Activated CD4-positive, alpha-beta T cell treated with anti-CD3 and anti-CD28 coated beads, Interleukin-2, amount 10 ng/mL, durations not matched to agents 24 days and 14 days (primary cell): ENCODE measurements at places on chromosomes 2 and 18.

DNA sequence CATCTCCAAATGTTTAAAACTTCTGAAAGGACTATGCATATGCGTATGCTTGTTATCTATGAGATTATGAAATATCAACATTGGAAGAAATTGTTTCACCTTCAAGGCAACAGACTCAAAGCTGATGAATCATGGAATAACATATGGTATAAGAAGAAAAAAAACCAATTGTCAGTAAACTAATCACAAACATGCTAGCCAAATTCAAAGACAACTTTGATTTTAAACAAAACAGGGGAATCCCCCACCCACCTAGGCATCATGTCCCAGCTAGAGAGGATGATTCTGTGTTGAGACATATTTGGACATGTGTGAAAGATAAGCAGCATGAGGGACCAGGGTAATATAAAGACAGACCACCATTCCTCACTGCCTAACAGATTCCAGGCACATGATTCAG, 147.7 kb downstream of the WDPCP start:
- no peaks in the 10 kb centered on the region for H3K36me3 ChIP-seq
- H3K27me3 ChIP-seq, result no peaks in the 10 kb centered on the region
- H3K4me3 ChIP-seq, result no peak overlapping the region
- H3K4me1 ChIP-seq, result peaks cover 9% of the 10 kb centered on the region

DNA sequence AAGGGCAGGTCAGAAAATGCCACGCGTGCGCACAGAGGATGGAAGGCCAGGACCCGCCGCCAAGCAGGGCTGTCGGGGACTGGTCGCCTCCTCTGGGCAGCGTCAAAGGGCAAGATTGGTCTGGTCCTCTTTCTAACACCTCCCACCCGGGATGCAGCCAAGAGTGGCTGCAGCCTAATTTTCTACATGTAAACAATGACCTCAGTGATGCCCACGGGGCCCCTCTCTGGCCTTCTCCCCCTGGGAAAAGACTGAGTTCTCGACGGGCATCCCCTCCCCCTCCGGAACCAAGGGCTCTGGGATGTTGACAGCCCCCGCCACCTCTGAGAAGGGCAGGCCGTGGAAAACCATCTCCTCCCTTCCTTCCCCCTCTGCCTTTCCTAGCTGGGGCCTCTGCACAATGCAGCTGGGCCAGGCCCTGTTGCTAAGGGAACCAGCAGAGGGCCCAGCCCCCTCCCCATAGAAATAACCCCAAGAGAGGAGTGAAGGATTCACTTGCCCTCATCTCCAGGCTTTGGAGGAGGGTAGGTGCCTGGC, 80.0 kb upstream of the ZNF532 start:
- no peaks in the 10 kb centered on the region for H3K36me3 ChIP-seq
- DNase-seq, result no peak
- H3K27ac ChIP-seq, result no peak overlapping the region

GRCh38 chr2:201644001-201644400, 698 bp upstream of the TMEM237 start:
- peak overlapping the region; percentile 84 for H3K4me3 ChIP-seq
- peaks cover 5% of the 10 kb centered on the region for H3K27me3 ChIP-seq
- peaks cover 12% of the 10 kb centered on the region for H3K4me1 ChIP-seq

- H3K4me3 ChIP-seq, result peak overlapping the region; percentile 78
- H3K27me3 ChIP-seq, result no peaks in the 10 kb centered on the region
- H3K36me3 ChIP-seq, result no peaks in the 10 kb centered on the region
- H3K4me1 ChIP-seq, result peaks cover 59% of the 10 kb centered on the region
- DNase-seq, result no peak
Measured at GRCh38 chr2:43157506-43158246, 68.7 kb downstream of the ZFP36L2 start.

DNA sequence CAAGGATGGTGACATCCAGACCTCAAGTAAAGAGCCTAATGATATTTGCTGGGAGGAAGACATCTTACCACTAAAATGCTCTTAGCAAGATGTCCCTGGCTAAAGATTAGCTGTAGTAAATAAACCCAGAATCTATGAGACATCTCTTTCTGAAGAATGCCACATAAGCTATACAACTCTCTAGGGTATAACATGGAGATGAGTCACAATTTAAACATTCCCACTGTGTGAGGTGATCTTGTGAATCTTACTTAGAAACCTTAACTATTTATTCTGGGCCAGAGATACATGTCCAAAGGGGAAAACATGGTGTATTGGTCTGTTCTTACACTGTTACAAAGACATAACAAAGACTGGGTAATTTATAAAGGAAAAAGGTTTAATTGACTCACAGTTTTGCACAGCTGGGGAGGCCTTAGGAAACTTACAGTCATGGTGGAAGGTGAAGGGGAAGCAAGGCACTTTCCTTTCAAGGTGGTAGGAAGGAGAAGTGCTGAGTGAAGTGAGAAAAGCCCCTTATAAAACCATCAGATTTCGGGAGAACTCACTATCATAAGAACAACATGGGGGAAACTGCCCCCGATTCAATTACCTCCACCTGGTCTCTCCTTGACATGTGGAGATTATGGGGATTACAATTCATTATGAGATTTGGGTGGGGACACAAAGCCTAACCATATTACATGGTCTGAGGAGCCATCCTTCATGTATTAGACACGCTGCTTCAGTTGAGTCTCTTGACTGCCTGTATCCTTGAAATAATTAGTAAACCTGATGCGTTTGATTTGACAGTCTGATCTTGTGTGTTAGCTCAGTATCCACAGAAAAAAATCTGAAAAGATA, 17.1 kb downstream of the KRCC1 start:
- DNase-seq, result no peak
- peaks cover 46% of the 10 kb centered on the region for H3K36me3 ChIP-seq
- H3K27me3 ChIP-seq, result no peaks in the 10 kb centered on the region
- H3K27ac ChIP-seq, result peak overlapping the region; percentile 65

- peak; percentile 70 for DNase-seq
- H3K27me3 ChIP-seq, result peaks cover 3% of the 10 kb centered on the region
- peaks cover 8% of the 10 kb centered on the region for H3K36me3 ChIP-seq
- H3K4me1 ChIP-seq, result peaks cover 46% of the 10 kb centered on the region
- peak overlapping the region; percentile 63 for H3K27ac ChIP-seq
Measured at GRCh38 chr2:216017365-216017764, 4.0 kb upstream of the MREG start.

DNA sequence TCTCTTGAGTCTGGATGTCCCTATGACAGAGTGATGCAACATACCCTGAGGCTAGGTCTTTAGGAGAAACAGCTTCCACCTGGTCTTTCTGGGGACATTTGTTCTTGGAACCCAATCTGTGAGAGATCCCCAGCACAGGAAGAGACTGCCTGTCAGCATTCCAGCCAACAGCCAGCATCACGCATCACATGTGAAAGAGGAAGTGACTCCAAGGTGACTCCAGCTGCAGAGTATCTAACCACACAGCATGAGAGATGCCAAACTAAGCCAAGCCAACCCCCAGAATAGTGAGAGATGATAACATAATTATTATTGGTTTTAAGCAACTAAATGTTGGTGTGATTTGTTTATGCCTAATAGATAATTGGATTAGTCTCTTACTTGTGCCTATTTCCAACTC, 35.7 kb downstream of the C18orf63 start:
- no peak overlapping the region for H3K27ac ChIP-seq
- H3K4me1 ChIP-seq, result peaks cover 11% of the 10 kb centered on the region
- H3K27me3 ChIP-seq, result peaks cover 24% of the 10 kb centered on the region
- H3K36me3 ChIP-seq, result no peaks in the 10 kb centered on the region
- H3K4me3 ChIP-seq, result no peak overlapping the region
- DNase-seq, result peak; percentile 55

DNA sequence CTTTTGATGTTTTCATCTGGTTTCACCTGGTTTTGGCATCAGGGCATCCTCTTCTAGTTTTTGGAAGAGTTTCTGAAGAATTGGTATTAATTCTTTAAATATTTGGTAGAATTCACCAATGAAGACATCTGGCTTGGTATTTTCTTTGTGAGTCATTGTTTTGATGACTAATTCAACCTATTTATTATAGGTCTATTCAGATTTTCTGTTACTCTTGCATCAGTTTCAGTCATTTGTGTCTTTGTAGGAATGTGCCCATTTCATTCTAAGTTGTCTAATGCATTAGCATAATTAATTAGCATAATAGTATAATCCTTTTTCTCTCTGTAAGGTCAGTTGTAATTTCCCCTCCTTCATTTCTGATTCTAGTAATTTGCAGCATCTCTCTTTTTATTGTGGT, 8.0 kb downstream of the GNLY start:
- no peak for DNase-seq
- H3K27ac ChIP-seq, result peak overlapping the region; percentile 36
- H3K27me3 ChIP-seq, result peaks cover 2% of the 10 kb centered on the region
- peaks cover 52% of the 10 kb centered on the region for H3K4me1 ChIP-seq

DNA sequence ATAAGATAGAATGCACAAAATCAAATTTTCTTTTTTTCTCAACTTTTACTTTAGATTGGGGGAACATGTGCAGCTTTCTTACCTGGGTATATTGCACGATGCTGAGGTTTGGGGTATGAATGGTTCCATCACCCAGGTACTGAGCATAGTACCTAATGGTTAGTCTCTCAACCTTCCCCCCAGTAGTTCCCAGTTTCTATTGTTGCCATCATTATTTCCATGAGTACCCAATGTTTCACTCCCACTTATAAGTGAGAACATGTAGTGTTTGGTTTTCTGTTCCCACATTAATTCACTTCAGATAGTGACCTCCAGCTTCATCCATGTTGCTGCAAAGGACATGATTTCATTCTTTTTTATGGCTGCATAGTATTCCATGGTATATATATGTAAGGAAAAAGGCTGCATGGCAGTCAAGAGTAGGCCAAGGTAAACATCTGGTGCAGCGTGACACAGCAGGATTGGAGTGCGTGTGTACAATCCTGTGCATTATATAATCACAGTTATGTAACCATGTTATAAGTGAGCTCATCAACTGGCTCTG, 10.5 kb upstream of the C2orf42 start:
- no peaks in the 10 kb centered on the region for H3K27me3 ChIP-seq
- H3K27ac ChIP-seq, result no peak overlapping the region
- no peaks in the 10 kb centered on the region for H3K4me1 ChIP-seq
- H3K36me3 ChIP-seq, result no peaks in the 10 kb centered on the region

GRCh38 chr2:185215497-185215896, 523.1 kb upstream of the FSIP2 start:
- no peaks in the 10 kb centered on the region for H3K36me3 ChIP-seq
- no peak for DNase-seq
- no peak overlapping the region for H3K4me3 ChIP-seq

GRCh38 chr18:67363694-67364093, 152.8 kb downstream of the DSEL start:
- H3K27me3 ChIP-seq, result peaks cover 2% of the 10 kb centered on the region
- no peaks in the 10 kb centered on the region for H3K36me3 ChIP-seq
- H3K4me1 ChIP-seq, result peaks cover 5% of the 10 kb centered on the region

GRCh38 chr18:73962256-73962655, 185.4 kb downstream of the FBXO15 start:
- no peak for DNase-seq
- H3K4me1 ChIP-seq, result peaks cover 5% of the 10 kb centered on the region
- no peak overlapping the region for H3K4me3 ChIP-seq
- no peak overlapping the region for H3K27ac ChIP-seq

GRCh38 chr2:3000125-3000524, 377.5 kb downstream of the EIPR1 start:
- H3K36me3 ChIP-seq, result no peaks in the 10 kb centered on the region
- no peak for DNase-seq
- no peaks in the 10 kb centered on the region for H3K4me1 ChIP-seq
- H3K27me3 ChIP-seq, result peaks cover 4% of the 10 kb centered on the region
- no peak overlapping the region for H3K27ac ChIP-seq
- H3K4me3 ChIP-seq, result no peak overlapping the region

- no peak overlapping the region for H3K4me3 ChIP-seq
- no peaks in the 10 kb centered on the region for H3K36me3 ChIP-seq
- H3K4me1 ChIP-seq, result peaks cover 5% of the 10 kb centered on the region
- DNase-seq, result no peak
- H3K27ac ChIP-seq, result no peak overlapping the region
Measured at GRCh38 chr2:147171941-147172340, 672.9 kb upstream of the ACVR2A start.

DNA sequence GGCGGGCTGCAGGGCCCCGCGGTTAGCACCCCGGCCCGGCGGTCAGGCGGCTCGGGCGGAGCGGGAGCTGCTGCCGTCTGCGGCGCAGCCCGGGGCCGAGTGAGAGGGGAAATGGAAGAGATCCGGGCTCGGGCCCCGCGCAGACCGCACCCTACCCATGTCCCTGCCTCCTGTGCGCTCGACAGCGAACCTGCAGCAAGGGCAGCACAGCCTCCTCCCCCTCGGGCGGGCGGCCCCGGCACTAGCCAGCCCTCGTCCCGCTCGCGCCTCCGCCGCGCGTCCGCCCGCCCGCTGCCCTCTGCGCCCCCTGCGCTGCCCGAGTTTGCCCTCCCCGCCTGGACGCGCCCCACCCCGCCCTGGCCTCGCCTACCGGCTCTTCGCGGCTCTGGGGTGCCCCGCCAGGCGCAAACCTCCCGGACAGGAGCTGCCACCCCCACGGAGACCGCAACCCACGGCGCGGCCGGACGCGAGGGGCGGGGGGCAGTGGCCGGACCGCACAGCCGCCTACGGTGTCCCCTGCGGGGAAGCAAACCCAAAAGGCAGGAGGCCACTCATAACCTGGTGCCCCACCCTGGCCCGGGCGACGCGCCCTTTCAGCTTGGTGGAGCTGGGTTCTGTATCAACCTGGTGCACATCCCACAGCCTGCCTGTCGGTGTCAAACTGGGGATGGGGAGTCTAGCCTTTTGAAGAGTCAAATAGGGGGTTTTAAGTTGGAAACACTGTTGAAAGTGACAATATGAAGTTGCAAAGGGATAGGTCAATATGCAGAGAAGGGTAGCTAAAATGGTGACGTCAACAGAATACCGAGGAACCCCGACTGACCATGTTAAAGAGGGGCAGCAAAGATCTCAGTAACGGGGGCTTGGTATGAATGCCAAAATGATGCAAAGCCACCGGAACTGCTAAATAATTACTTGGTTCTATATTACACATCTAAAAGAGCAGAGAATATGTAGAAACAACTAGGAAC, at the start of gene IHH:
IHH (minus strand) TSS at position 101 of the 971 bp plus-strand sequence. CDS start 454 bp downstream, outside the sequence.
- H3K36me3 ChIP-seq, result no peaks in the 10 kb centered on the region
- peaks cover 74% of the 10 kb centered on the region for H3K27me3 ChIP-seq
- peak within 1 kb of the TSS; percentile 37 for H3K4me3 ChIP-seq
- peaks cover 10% of the 10 kb centered on the region for H3K4me1 ChIP-seq
- H3K27ac ChIP-seq, result no peak within 1 kb of the TSS

DNA sequence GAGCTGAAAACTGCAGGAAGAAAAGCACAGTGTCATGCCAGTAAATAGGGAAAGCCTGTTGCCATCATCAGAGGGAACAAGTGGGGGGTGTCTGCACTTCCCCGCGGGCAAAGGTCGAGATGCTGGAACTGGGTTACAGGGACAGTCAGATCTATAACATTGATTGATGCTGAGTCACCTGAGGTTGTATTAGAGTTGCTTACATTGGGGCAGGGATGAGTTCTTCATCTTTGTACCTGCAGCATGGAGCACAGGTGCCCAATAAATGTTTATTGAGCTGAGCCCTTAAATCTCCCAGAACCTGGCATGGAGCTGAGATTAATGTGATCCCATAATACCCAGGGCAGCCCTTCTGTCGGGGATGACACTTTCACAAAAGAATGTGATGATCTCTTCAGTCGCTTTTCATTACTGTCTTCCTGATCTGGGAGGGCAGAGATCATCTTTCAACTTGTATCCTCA, 5.9 kb upstream of the RNF152 start:
- no peak overlapping the region for H3K27ac ChIP-seq
- peaks cover 52% of the 10 kb centered on the region for H3K27me3 ChIP-seq
- no peaks in the 10 kb centered on the region for H3K36me3 ChIP-seq
- no peak for DNase-seq
- H3K4me3 ChIP-seq, result no peak overlapping the region

GRCh38 chr2:120859814-120860578, 124.3 kb downstream of the GLI2 start:
- H3K27ac ChIP-seq, result no peak overlapping the region
- H3K36me3 ChIP-seq, result no peaks in the 10 kb centered on the region
- DNase-seq, result no peak
- H3K27me3 ChIP-seq, result no peaks in the 10 kb centered on the region
- no peaks in the 10 kb centered on the region for H3K4me1 ChIP-seq

- peaks cover 10% of the 10 kb centered on the region for H3K27me3 ChIP-seq
- no peak overlapping the region for H3K4me3 ChIP-seq
- H3K4me1 ChIP-seq, result no peaks in the 10 kb centered on the region
- H3K36me3 ChIP-seq, result no peaks in the 10 kb centered on the region
Measured at GRCh38 chr2:206482123-206482522, 38.8 kb downstream of the ADAM23 start.
